PC-3 (cell line): ENCODE measurements at places on chromosomes 12 and 14.

DNA sequence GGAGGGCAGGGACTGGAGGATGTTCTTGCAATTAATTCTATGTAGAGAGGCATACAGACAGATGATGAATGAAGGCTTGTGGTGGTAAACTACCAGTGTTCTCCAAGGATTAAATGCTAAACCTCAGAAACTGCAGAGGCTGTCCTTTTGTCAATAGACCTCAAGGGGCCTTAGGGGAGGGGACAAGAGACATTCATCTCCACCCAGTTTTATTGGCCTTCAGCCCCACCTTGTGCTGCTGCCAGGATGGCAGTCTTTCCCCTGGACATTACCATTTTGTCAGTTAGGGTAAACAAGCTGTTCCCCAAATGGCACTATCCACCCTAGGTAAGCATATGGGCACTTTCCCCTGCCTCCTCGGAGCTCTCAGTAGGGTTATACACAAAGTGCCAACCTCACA, 4.9 kb upstream of the SMAGP start:
- no peaks in the 10 kb centered on the region for H3K27me3 ChIP-seq
- peaks cover 18% of the 10 kb centered on the region for H3K4me1 ChIP-seq
- no peak overlapping the region for H3K4me3 ChIP-seq
- no peak overlapping the region for H3K27ac ChIP-seq
- DNase-seq: peak; percentile 11
- no peaks in the 10 kb centered on the region for H3K36me3 ChIP-seq

DNA sequence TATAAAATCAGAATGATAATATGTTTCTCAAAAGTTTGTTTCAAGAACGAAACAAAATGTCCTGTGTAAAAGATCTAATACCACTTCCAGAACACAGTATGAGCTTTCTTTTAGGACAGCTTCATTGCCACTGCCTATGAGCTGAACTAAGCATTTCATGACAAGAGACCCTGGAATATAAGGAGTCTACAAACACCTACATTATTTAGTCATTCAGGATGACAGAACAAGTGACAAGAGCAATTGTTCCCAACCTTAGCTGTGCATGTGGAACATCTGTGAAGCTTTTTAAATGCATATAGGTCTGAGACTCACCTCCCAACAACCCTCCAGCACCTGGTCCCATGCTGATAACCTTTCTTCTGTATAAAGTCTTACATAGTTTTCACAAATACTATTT, 103.1 kb upstream of the GARIN6 start:
- no peaks in the 10 kb centered on the region for H3K4me1 ChIP-seq
- H3K4me3 ChIP-seq: no peak overlapping the region
- H3K27me3 ChIP-seq: no peaks in the 10 kb centered on the region

GRCh38 chr12:5808981-5809380, 136.1 kb downstream of the ANO2 start:
- peaks cover 7% of the 10 kb centered on the region; the same call in 1 of the 2 replicates for H3K27me3 ChIP-seq
- DNase-seq: peak; percentile 70
- H3K4me3 ChIP-seq: no peak overlapping the region
- peaks cover 31% of the 10 kb centered on the region; the same call in 1 of the 2 replicates for H3K4me1 ChIP-seq
- no peaks in the 10 kb centered on the region for H3K36me3 ChIP-seq
- H3K27ac ChIP-seq: peak overlapping the region; percentile 77

DNA sequence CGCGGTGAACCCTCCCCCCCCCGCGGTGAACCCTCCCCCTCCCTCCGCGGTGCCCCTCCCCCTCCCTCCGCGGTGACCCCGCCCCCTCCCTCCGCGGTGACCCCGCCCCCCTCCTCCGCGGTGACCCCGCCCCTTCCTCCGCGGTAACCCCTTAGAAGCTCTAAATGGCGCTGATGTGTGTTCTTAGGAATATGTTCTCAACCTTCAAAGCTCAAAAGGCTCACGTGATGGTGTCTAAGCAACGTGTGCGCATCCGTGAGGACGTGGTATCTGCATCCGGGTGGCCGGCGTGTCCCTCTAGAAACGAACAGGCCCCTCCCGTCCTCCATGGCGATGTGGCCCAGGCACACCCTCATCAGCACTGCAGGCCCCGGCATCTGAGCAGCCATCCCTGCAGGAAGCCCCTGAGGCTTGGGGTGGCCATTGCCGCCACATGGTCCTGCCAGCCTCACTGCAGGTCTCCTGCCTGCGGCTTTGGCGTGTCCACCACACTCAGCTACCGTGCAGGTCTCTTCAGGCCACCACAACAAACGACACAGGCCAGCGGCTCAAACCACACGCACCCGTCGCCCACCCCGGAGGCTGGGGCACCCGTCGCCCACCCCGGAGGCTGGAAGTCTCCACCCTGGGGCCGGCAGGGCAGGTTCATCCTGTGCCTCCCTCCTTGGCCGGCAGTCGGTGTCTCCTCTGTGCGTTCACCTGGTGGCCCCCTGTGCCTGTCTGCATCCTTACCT, 14.5 kb upstream of the FBRSL1 start:
- no peaks in the 10 kb centered on the region for H3K36me3 ChIP-seq
- no peak for DNase-seq
- no peak overlapping the region for H3K27ac ChIP-seq
- no peak overlapping the region for H3K4me3 ChIP-seq

- no peak for DNase-seq
- H3K27me3 ChIP-seq: no peaks in the 10 kb centered on the region
- no peak overlapping the region for H3K4me3 ChIP-seq
- peaks cover 3% of the 10 kb centered on the region; the same call in 1 of the 2 replicates for H3K4me1 ChIP-seq
- H3K36me3 ChIP-seq: no peaks in the 10 kb centered on the region
Measured at GRCh38 chr14:89011355-89012281, 187.2 kb downstream of the TTC8 start.

DNA sequence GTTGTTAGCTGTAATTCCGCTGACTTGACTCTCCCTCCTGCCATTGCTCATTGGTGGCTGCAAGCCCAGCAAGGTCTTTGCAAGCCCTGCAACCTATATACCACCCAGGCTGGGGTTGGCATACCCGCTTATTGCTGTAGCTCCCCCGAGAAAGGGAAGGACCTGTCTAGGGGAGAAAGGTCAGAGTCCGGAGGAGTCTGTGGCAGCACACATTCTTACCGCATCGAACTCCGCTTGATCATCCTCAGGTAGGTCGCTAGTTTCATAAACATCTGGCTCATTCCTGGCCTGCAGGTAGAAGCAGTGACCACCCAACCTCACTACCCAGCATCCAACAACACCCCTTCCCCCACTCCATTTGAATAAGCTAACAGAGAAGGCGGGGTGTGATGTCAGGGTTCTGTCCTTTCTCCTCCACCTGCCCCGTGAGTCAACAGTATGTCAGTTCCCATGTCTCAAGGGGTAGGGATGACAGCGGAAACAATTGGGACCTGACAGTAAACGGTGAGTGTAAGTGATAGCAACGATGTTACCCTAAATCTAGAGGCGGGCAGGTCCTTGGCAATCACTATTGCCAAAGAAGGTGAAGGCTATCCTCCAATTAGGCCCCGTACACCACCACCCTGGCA, 1.1 kb downstream of the DCTN2 start:
- H3K4me1 ChIP-seq: peaks cover 15% of the 10 kb centered on the region
- H3K27me3 ChIP-seq: no peaks in the 10 kb centered on the region
- peaks cover 8% of the 10 kb centered on the region; the same call in 1 of the 2 replicates for H3K36me3 ChIP-seq
- DNase-seq: peak; percentile 69
- peak overlapping the region; percentile 89 for H3K4me3 ChIP-seq

DNA sequence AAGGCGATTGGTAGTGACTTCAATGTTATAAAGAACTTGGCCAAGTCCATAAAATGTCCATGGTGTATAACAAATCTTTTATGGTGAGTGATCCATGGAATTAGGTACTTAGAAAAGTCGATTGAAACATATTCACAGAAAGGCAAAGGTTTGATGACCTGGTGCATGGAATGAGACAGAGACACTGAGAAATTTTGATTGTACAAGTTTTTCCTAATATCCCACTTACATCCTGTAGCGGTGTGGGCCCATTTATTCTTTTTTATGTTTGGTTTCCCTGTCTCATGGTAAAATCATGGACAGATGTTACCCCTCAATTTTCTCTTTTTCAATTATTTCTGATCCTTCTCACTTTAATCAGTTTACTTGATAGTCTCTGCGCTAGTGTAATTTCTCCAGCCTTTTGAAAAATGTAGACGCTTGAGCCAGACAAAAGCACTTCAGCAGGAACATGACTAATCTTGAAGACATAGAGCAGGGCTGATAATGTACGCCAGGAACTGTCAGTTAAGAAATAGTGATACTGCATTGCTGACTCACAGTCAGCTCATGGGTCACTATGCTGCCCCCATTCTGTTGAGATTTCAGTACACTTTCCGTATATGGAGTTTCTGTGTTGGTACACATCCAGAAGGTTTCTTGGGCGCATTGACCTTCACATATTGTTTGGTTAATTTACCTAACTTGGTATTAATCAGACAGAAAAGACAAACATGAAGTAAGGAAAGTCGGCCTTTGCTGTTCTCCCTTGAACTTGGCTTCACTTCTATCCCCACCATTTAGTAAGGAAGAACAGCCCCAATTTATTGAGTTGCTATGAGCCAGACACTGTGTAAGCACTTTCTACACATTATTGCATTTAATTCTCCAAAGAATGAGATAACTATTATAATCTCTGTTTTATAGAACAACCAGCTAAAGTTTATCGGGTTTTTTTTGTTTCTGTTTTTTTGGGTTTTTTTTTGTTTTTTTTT, 841.7 kb downstream of the DIO2 start:
- H3K27ac ChIP-seq: peak overlapping the region; percentile 65
- DNase-seq: peak; percentile 90
- no peak overlapping the region for H3K4me3 ChIP-seq
- H3K27me3 ChIP-seq: no peaks in the 10 kb centered on the region
- no peaks in the 10 kb centered on the region for H3K36me3 ChIP-seq

DNA sequence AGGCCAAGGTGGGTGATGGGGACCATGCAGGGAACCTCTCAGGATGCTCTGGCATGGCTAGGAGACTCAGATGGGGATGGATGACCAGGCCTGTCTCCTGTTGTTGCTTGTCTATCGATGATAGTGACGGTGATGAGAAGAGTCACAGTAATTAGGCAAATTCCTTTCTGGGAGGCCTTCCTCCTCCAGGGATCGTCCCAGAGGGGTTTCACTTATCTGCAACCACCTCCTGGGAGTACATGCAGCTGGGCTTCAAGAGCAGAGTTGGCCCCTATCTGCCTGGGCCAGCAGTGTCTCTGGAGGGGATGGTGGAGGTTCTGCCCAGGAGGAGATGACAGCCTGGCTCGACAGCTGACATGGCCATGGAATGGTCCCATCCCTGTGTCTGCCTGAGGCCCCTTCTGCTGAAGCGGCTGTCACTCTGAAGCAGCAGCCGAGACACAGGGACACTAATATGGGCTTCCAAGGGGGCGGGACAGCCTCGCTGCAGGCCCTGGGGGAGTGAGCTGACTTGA, 27.5 kb upstream of the OAS1 start:
- H3K27me3 ChIP-seq: peaks cover 90% of the 10 kb centered on the region
- H3K36me3 ChIP-seq: no peaks in the 10 kb centered on the region
- no peak overlapping the region for H3K27ac ChIP-seq
- no peaks in the 10 kb centered on the region for H3K4me1 ChIP-seq
- H3K4me3 ChIP-seq: no peak overlapping the region
- DNase-seq: no peak

DNA sequence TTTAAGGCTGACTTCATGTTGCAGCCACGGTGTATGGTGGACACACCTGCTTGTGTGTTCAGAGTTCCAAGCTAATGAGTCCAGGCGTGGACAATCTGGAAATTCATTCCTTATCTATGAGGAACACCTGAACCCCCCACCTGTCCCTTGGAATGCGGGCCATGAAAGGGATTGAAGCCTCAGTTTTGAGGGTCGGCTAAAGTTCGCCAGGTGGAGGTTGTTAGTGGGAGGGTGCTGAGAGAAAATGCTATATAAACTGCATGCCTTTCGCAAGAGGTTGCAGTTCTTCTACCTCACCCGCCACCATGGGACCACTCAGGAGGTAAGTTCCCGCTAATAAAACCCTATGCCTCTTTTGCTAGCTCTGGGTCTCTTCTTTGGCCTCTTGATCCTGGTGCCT, 348.0 kb downstream of the BCL11B start:
- no peaks in the 10 kb centered on the region for H3K4me1 ChIP-seq
- no peak overlapping the region for H3K27ac ChIP-seq
- no peaks in the 10 kb centered on the region for H3K36me3 ChIP-seq
- no peak for DNase-seq
- no peak overlapping the region for H3K4me3 ChIP-seq

DNA sequence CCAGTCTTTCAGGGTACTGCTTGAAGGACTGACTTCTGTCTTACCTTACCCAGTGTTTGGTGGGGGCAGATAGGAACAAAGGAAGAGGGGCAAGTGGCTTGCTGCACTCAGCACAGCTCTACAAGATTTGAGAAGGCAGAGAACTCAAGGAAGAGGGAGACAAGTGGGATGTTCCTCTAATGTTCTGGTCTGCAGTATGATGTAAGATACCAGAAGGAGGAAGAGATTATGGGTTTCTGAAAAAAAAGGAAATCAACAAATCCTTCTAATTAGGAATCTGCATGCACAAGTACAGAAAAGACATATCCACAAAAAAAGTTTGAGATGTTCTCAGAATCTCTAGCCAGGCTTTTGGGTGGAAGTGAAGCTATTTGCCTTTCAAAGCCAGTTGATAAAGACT, 37.1 kb downstream of the USP15 start:
- H3K27me3 ChIP-seq: no peaks in the 10 kb centered on the region
- no peak for DNase-seq
- H3K4me3 ChIP-seq: no peak overlapping the region
- no peaks in the 10 kb centered on the region for H3K4me1 ChIP-seq
- H3K36me3 ChIP-seq: peaks cover 27% of the 10 kb centered on the region

DNA sequence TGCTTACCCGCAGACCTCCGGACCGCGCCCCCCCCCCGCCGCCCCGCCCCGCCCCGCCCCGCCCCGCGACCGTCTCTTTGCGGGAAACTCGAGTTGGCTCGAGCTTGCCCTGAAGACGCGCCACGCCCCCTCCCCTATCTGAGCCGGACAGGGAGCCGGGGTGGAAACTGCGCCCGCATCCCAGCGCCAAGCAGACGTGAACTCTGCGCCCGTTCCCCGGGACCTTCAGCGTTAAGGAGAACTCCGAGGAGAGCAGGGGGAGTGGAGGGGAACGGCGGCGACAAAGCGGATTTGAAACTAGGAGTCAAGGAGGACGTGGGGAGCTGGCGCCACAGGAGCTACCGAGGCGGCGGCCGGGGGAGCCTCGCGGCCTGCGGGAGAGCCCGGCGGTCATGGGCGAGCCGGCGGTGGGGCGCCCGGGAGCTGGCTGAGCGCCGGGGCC, at the start of gene KCNK13:
Gene KCNK13 (plus strand): TSS at position 310 of the 442 bp plus-strand sequence. CDS start 212 bp downstream, outside the sequence.
- no peak for DNase-seq
- no peak within 1 kb of the TSS for H3K27ac ChIP-seq
- H3K27me3 ChIP-seq: peaks cover 17% of the 10 kb centered on the region

DNA sequence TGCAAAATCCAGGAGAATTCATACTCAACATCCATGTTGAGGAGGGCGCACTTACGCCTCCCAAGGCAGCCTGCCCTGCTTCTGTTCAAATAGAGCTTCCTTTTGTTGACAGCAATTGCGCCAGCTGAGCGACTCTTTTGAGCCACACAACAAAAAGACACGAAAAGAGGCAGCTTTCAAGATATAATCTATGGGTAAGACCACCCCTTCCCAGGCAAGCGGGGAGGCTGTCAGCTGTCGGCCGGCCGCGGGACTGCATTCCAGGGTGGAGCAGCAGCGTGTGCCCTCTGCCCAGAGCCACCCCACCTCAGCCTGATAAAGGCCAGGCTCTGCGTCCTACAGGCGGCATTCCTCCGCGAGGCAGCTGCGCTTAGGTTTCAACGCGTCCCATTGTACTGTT, 15.8 kb upstream of the STAB2 start:
- no peak overlapping the region for H3K27ac ChIP-seq
- H3K27me3 ChIP-seq: no peaks in the 10 kb centered on the region
- 0 out of 2 replicates have a peak, but pooled peaks cover 2% of the 10 kb centered on the region for H3K36me3 ChIP-seq
- no peak for DNase-seq
- H3K4me3 ChIP-seq: no peak overlapping the region

- no peak overlapping the region for H3K4me3 ChIP-seq
- no peak for DNase-seq
- H3K4me1 ChIP-seq: peaks cover 5% of the 10 kb centered on the region; the same call in 1 of the 2 replicates
- H3K36me3 ChIP-seq: no peaks in the 10 kb centered on the region
- H3K27me3 ChIP-seq: no peaks in the 10 kb centered on the region
Measured at GRCh38 chr12:39618701-39619100, 902 bp downstream of the ABCD2 start.
